Peyer's patch (tissue), 4 donors: ENCODE measurements at places on chromosomes 16 and 17. TPM values are rescaled to one million over a fixed set of nuclear protein-coding genes. Genes with fewer than 3 reads are reported as not detected.
A peak's percentile ranks its signal among the peaks of the same experiment; 100 is the strongest.

The NPW gene
- total RNA-seq = not detected

GRCh38 chr17:75153780-75154194, 525 bp downstream of the JPT1 start:
- H3K4me1 ChIP-seq = peaks cover 8% of the 10 kb centered on the region
- peak overlapping the region; percentile 88 for H3K27ac ChIP-seq

GRCh38 chr17:57006040-57006439, 28.1 kb downstream of the SCPEP1 start:
- H3K27ac ChIP-seq = no peak overlapping the region
- no peak overlapping the region for H3K4me3 ChIP-seq
- no peak for DNase-seq
- no peaks in the 10 kb centered on the region for H3K36me3 ChIP-seq
- H3K4me1 ChIP-seq = peaks cover 7% of the 10 kb centered on the region

The SCN4A gene
- not detected for total RNA-seq

GRCh38 chr17:44502598-44503146, 534 bp downstream of the GPATCH8 start:
- no peak for DNase-seq
- H3K4me3 ChIP-seq = peak overlapping the region; percentile 63
- no peaks in the 10 kb centered on the region for H3K27me3 ChIP-seq
- peaks cover 40% of the 10 kb centered on the region for H3K4me1 ChIP-seq
- peak overlapping the region; percentile 81 for H3K27ac ChIP-seq

The KRT31 gene
- total RNA-seq = not detected

DNA sequence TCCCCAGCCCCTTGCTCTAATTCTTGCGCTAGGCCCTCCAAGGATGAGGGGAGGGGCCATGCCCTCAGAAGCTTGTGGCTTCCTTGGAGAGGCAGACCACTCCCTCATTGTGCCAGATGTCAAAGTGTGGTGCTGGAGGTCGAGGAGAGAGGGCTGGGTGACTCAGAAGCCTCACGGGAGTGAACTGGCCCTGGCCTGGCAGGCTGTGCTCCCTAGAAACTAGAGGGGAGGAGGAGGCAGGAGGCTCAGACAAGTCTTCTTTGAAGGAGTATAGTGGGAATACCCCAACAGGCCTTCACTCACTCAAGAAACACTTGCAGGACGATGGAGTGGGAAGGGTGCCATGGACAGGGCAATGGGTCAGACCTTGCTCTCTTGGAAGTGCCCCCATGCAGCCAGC, 18.5 kb downstream of the ANKRD40 start:
- no peak overlapping the region for H3K4me3 ChIP-seq
- DNase-seq = no peak
- peaks cover 85% of the 10 kb centered on the region for H3K4me1 ChIP-seq
- H3K27ac ChIP-seq = peak overlapping the region; percentile 85
- no peaks in the 10 kb centered on the region for H3K27me3 ChIP-seq
- no peaks in the 10 kb centered on the region for H3K36me3 ChIP-seq

The PHKB gene
- total RNA-seq = 137 TPM

The ITPRIPL2 gene
- total RNA-seq = 28.1 TPM

The NLGN2 gene
- total RNA-seq = 9.9 TPM

DNA sequence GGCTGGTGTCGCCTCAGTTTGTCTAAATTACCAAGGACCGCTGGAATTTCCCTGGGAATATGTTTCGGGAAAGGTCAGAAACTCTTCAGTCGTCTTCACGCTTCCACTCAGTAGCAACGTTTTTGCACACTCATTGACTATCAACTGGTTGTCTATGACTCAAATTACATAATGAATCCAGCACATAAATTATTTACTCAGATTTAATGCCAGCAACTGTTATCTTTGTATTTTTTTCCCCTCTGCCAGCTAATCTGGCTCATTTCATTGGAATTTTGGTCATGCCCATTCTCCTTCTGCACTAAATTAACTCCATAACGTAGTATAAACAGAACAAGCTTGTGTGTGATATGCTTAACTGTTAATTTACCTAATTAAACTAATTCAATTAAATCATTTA, 372.7 kb upstream of the ZFHX3 start:
- DNase-seq = no peak
- H3K27me3 ChIP-seq = no peaks in the 10 kb centered on the region
- H3K36me3 ChIP-seq = no peaks in the 10 kb centered on the region
- H3K27ac ChIP-seq = no peak overlapping the region

GRCh38 chr16:17134586-17134985, 336.2 kb downstream of the XYLT1 start:
- no peaks in the 10 kb centered on the region for H3K4me1 ChIP-seq
- DNase-seq = no peak
- no peak overlapping the region for H3K27ac ChIP-seq

The SNX20 gene
- 1.3 TPM for total RNA-seq

- no peaks in the 10 kb centered on the region for H3K4me1 ChIP-seq
- H3K4me3 ChIP-seq = no peak overlapping the region
- no peaks in the 10 kb centered on the region for H3K27me3 ChIP-seq
- no peak for DNase-seq
- H3K27ac ChIP-seq = no peak overlapping the region
Measured at GRCh38 chr17:49146620-49147306, 14.2 kb downstream of the B4GALNT2 start.

DNA sequence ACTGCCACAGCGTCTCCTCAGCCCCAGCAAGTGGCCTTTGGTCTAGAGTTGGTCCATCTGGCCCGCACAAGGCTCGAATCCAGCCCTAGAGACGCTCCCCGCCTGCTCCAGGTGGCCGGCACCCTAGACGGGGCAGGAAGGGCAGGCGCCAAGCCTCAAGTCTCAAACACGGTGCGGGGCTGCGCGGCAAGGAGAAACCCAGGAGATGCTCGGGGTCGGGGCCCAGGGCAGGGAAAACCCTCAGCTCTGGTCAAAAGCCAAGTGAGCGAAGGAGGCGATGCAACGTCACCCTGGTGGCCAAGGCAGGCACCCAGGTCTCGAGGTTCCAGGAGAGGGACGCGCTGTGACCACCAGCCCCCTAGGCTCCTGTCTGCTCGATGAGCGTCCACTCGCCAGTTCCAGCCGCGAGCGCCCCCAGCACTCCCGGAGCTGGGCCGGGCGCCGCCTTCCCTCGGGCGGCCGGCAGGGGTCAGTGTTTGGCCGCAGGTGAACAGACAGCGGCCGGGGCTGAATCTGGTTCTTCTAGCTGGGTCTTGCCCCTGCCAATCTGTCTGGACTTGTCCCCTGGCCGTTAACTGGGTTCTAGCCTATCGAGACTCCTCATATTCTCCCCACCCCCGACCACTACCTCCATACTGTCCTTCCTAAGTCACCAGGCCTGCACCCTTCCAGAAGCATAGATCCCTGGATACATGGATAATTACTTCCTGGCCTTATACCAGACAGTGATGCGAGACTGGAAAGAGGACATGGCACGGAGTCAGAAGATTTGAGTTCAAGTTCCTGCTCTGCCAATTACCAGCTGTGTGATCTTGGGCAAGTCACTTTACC, 44.0 kb downstream of the PRAC1 start:
- no peaks in the 10 kb centered on the region for H3K36me3 ChIP-seq
- no peaks in the 10 kb centered on the region for H3K4me1 ChIP-seq
- H3K27me3 ChIP-seq = no peaks in the 10 kb centered on the region
- no peak overlapping the region for H3K27ac ChIP-seq
- H3K4me3 ChIP-seq = no peak overlapping the region

The NT5M gene
- total RNA-seq = not detected

The CA10 gene
- total RNA-seq = not detected

- DNase-seq = no peak
- H3K27ac ChIP-seq = no peak overlapping the region
- no peaks in the 10 kb centered on the region for H3K36me3 ChIP-seq
- H3K4me1 ChIP-seq = no peaks in the 10 kb centered on the region
Measured at GRCh38 chr17:41367426-41368075, 2.1 kb downstream of the KRT33B start.

GRCh38 chr16:30774367-30775130, 12.4 kb downstream of the RNF40 start:
- DNase-seq = peak; percentile 51
- no peak overlapping the region for H3K4me3 ChIP-seq
- H3K27me3 ChIP-seq = no peaks in the 10 kb centered on the region
- H3K36me3 ChIP-seq = peaks cover 51% of the 10 kb centered on the region
- no peaks in the 10 kb centered on the region for H3K4me1 ChIP-seq

- no peak overlapping the region for H3K4me3 ChIP-seq
- H3K27me3 ChIP-seq = no peaks in the 10 kb centered on the region
- H3K27ac ChIP-seq = peak overlapping the region; percentile 91
- DNase-seq = no peak
Measured at GRCh38 chr16:66538910-66539309, 11.0 kb downstream of the TK2 start.

The PIRT gene
- 0.83 TPM for total RNA-seq

- H3K4me3 ChIP-seq = no peak overlapping the region
- H3K27me3 ChIP-seq = no peaks in the 10 kb centered on the region
- H3K27ac ChIP-seq = no peak overlapping the region
- no peaks in the 10 kb centered on the region for H3K36me3 ChIP-seq
- no peak for DNase-seq
- H3K4me1 ChIP-seq = no peaks in the 10 kb centered on the region
Measured at GRCh38 chr16:54602666-54603065, 316.1 kb upstream of the IRX3 start.

- no peak for DNase-seq
- no peak overlapping the region for H3K4me3 ChIP-seq
- no peaks in the 10 kb centered on the region for H3K36me3 ChIP-seq
- peaks cover 42% of the 10 kb centered on the region for H3K4me1 ChIP-seq
Measured at GRCh38 chr17:7313088-7313889, 1.9 kb downstream of the GPS2 start.
